ENCODE measurements at places on chromosomes 1 and 21. TPM values are rescaled to one million over a fixed set of nuclear protein-coding genes. Genes with fewer than 3 reads are reported as not detected.
A peak's percentile ranks its signal among the peaks of the same experiment; 100 is the strongest.

Gene FLG2
- total RNA-seq = not detected

Gene CLEC20A
- total RNA-seq = not detected

Gene TGFB2
- total RNA-seq = 22.1 TPM

Gene CD84
- not detected for total RNA-seq

Gene AMY2A
- total RNA-seq = not detected

Gene DRAXIN
- 7.1 TPM for total RNA-seq

Gene KIF26B
- total RNA-seq = 14.4 TPM

Gene TMEM200B
- 1.0 TPM for total RNA-seq

Gene APOBEC4
- total RNA-seq = not detected

Gene SH3BGR
- total RNA-seq = 8.3 TPM

Gene PLA2G2C
- total RNA-seq = not detected

DNA sequence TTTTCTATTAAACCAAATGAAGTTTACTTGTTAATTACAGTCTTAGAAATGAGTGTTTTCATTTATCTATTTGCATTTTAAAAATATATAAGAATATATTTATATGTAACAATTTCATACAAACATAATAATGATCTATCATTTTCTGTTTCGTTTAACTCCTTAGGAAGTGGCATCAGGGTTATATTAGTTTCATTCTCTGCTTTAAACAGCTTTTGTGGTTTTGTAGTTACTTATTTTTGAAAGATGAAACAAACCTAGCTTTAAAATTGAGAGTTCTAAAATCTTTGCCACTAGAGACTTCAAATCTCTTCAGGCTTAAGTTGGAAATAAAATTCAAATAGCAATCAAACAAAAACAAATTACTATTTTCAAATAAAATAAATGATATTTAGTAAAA lies 2110.6 kb downstream of the MRPL39 start:
- H3K27ac ChIP-seq = no peak overlapping the region
- H3K27me3 ChIP-seq = no peaks in the 10 kb centered on the region
- H3K4me3 ChIP-seq = no peak overlapping the region

DNA sequence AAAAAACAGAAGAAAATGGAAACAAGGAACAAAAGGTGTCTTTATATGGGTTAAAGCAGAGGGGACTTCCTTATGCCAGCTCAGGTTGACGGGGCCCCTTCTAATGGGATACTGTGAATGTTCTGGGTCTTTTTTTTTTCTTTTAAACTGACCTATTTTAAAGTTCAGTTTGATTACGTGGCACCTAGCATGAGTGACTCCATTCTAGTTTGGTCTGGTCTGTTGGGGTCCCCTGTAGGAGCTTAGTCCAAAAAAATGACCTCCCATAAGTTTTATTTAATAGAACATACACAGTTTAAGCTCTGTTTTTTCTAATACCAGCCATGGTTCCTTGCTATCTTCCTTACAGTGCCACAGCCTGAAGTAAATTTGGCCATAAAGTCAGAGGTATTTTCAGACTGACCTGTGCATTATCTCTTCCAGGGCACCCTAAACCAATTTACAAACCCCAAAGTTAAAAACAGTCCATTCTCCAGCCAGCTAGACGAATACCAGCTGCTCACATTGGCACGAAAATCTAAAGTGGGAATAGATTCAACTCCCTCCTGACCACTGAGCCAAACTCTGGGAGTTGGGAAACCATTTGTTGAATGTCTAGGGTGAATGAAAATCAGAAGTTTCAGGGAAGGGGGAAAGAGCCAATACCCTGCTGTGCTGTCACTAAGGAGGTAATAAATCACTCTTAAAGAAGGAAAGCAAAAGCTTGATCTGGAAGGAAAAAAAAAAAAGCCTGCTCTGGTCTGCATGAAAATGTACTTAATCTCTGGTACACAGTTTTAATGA lies 42.4 kb downstream of the AKNAD1 start:
- no peaks in the 10 kb centered on the region for H3K27me3 ChIP-seq
- H3K36me3 ChIP-seq = no peaks in the 10 kb centered on the region
- H3K4me3 ChIP-seq = no peak overlapping the region
- peaks cover 13% of the 10 kb centered on the region for H3K4me1 ChIP-seq
- H3K27ac ChIP-seq = no peak overlapping the region
- no peak for DNase-seq

GRCh38 chr1:78045926-78046778 lies at the start of gene GIPC2:
Gene GIPC2, plus strand, starts transcription at chr1:78045966. Its CDS starts 129 bp downstream, at chr1:78046095.
- no peak within 1 kb of the TSS for H3K27ac ChIP-seq
- H3K4me3 ChIP-seq = no peak within 1 kb of the TSS
- H3K36me3 ChIP-seq = no peaks in the 10 kb centered on the region
- H3K27me3 ChIP-seq = no peaks in the 10 kb centered on the region
- no peaks in the 10 kb centered on the region for H3K4me1 ChIP-seq

GRCh38 chr1:176896216-176896615 lies 268.3 kb downstream of the ASTN1 start:
- DNase-seq = no peak
- no peak overlapping the region for H3K27ac ChIP-seq
- H3K27me3 ChIP-seq = no peaks in the 10 kb centered on the region
- no peak overlapping the region for H3K4me3 ChIP-seq

- H3K27me3 ChIP-seq = no peaks in the 10 kb centered on the region
- no peak overlapping the region for H3K27ac ChIP-seq
- H3K36me3 ChIP-seq = peaks cover 81% of the 10 kb centered on the region
Observed at GRCh38 chr1:53826367-53826766, 11.7 kb downstream of the NDC1 start.

DNA sequence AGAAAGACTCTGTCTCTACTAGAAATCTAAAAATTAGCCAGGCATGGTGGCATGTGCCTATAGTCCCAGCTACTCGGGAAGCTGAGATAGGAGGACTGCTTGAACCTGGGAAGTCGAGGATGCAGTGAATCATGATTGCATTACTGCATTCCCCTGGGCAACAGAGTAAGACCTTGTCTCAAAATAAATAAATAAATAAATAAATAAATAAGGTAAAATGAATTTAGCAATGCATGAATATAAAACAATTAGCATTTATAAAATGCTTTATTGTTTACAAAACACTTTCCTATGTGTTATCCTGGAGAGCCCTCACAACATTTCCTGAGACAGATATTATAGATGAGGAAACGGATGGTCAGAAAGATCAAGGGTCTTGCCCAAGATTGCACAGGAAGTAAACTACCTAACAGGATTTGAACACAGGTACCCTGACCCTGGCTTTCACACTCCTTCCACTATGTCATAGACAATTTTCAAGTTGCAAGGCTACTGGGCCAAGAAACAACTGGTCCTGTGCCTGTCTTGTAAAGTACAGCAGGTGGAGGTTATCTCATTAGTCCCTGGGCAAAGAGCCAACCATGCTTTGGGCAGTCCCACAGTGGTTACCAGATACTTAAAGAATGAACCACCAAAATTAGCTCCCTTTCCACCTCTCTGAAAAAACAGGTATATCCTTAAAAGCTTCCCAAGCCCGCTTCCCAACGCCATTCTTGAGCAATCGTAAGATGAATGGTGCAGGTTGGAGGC lies 15.4 kb upstream of the VSIG8 start:
- H3K27me3 ChIP-seq = 0 out of 2 replicates have a peak, but pooled peaks cover 5% of the 10 kb centered on the region
- peak; percentile 22 for DNase-seq
- peaks cover 8% of the 10 kb centered on the region for H3K4me1 ChIP-seq
- H3K27ac ChIP-seq = no peak overlapping the region
- no peaks in the 10 kb centered on the region for H3K36me3 ChIP-seq

- H3K4me3 ChIP-seq = no peak overlapping the region
- H3K36me3 ChIP-seq = no peaks in the 10 kb centered on the region
- no peaks in the 10 kb centered on the region for H3K4me1 ChIP-seq
- no peak for DNase-seq
- H3K27ac ChIP-seq = no peak overlapping the region
- H3K27me3 ChIP-seq = no peaks in the 10 kb centered on the region
Observed at GRCh38 chr1:10779841-10780240, 16.6 kb downstream of the CASZ1 start.

GRCh38 chr1:6040444-6040843 lies 5.2 kb upstream of the KCNAB2 start:
- no peaks in the 10 kb centered on the region for H3K4me1 ChIP-seq
- H3K36me3 ChIP-seq = no peaks in the 10 kb centered on the region
- no peak overlapping the region for H3K27ac ChIP-seq
- peaks cover 34% of the 10 kb centered on the region for H3K27me3 ChIP-seq
- DNase-seq = no peak

DNA sequence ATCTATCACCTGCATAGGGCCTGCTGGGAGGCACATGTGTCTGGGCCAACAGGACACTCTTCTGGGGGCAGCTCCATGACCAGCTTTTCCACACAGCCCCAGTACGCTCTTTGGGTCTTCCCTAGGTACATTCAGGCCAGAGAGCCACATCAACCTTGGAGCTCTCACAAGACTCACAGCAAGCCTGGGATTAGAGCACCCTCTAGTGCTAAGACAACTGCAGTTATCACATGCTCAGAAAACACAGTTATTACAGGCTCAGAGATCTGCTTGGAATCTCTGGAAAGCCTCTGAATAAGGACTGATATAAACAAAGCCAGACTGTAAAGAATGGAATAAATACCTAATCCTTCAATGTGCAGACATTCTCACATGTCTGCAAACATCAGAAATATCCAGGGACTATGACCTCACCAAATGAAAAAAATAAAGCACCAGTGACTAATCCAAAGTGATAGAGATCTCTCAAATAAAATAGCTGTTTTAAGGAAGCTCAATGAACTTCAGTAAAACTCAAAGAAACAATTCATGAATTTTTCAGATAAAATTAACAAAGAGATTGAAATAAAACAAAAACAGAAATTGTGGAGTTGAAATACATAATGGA lies 563.9 kb upstream of the NR5A2 start:
- no peak overlapping the region for H3K4me3 ChIP-seq
- DNase-seq = peak; percentile 28
- no peaks in the 10 kb centered on the region for H3K36me3 ChIP-seq
- no peaks in the 10 kb centered on the region for H3K27me3 ChIP-seq
- no peak overlapping the region for H3K27ac ChIP-seq

DNA sequence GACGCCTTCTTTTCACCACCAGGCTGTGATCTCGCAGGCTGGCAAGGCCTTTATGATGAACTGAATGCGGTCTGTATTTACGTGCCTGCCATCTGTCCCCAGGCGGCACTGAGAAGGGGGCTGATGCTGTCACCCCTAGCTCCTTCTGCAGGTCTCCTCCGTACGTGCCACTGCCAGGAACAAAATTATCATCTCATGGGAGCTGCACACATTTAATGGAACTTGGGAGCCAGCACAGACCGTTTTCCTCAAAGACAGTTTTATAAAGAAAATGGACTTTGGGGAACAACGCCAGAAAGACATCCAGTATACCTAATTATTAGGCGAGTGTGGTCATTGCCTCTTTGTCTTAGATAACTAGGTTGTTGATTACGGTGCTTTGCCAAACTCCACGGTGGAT lies 434.5 kb downstream of the KIF26B start:
- no peaks in the 10 kb centered on the region for H3K36me3 ChIP-seq
- no peaks in the 10 kb centered on the region for H3K27me3 ChIP-seq
- no peak overlapping the region for H3K27ac ChIP-seq
- H3K4me3 ChIP-seq = no peak overlapping the region
- peaks cover 17% of the 10 kb centered on the region for H3K4me1 ChIP-seq

- H3K4me1 ChIP-seq = no peaks in the 10 kb centered on the region
- no peaks in the 10 kb centered on the region for H3K36me3 ChIP-seq
- DNase-seq = no peak
- H3K27ac ChIP-seq = no peak overlapping the region
- no peaks in the 10 kb centered on the region for H3K27me3 ChIP-seq
Observed at GRCh38 chr1:235892734-235893413, 26.2 kb upstream of the LYST start.

- H3K36me3 ChIP-seq = peaks cover 4% of the 10 kb centered on the region
- H3K4me1 ChIP-seq = peaks cover 19% of the 10 kb centered on the region
- no peak overlapping the region for H3K27ac ChIP-seq
- H3K4me3 ChIP-seq = no peak overlapping the region
- H3K27me3 ChIP-seq = no peaks in the 10 kb centered on the region
Observed at GRCh38 chr1:10071640-10072039, 38.9 kb downstream of the UBE4B start.

DNA sequence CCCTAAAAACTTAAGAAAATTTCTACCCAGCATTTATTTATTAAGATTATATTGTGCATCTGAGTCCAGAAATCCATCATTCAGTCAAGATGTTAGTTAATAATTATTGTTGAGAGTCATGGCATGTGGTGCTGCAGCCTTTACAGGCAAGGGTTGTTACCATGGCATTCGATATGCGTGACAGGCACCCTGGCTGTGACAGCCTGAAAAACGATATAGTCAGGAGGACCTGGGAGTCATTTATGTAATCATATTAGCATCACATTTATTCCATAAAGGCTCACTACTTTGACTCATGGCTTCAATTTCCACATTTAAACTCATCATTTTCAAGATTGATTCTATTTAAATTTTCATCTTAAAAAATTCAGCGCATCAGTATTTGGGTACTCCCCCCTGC lies 68.0 kb downstream of the CACHD1 start:
- no peak overlapping the region for H3K27ac ChIP-seq
- DNase-seq = peak; percentile 11

- H3K4me1 ChIP-seq = no peaks in the 10 kb centered on the region
- H3K27ac ChIP-seq = no peak overlapping the region
- H3K36me3 ChIP-seq = no peaks in the 10 kb centered on the region
- no peak overlapping the region for H3K4me3 ChIP-seq
- no peaks in the 10 kb centered on the region for H3K27me3 ChIP-seq
Observed at GRCh38 chr1:78142736-78143135, 97.0 kb downstream of the GIPC2 start.

- H3K4me3 ChIP-seq = no peak overlapping the region
- H3K27ac ChIP-seq = no peak overlapping the region
- peaks cover 5% of the 10 kb centered on the region for H3K4me1 ChIP-seq
Observed at GRCh38 chr1:158067662-158068061, 74.2 kb downstream of the KIRREL1 start.

DNA sequence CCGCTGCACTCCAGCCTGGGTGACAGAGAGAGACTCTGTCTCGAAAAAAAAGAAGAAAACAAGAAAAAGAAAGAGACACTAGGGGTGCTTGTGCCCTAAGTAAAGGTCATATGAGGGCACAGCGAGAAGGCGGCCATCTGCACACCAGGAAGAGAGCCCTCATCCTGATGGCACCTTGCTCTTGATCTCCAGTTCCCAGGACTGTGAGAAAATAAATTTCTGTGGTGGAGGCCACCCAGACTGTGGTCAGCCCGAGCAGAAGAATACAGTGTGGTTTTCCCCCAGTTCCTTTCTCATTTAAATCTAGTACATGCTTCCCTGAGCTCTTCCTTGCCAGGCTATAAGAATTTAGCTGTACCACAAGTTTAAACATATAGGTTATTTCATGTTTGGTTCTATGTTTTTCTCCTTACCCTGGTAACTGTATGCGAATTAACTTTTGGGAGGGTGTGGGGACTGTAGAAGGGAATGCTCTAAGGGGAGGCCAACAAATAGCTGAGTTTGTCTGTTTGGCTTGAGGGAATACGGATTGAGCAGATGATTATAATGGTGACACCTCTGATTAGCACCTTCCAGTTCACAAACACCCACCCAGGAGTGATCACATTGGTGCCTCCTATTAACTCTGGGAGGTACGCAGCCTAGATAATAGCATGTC lies 119.6 kb upstream of the ERRFI1 start:
- no peak overlapping the region for H3K4me3 ChIP-seq
- H3K27me3 ChIP-seq = no peaks in the 10 kb centered on the region
- H3K36me3 ChIP-seq = no peaks in the 10 kb centered on the region
- H3K27ac ChIP-seq = peak overlapping the region; percentile 55
- peaks cover 36% of the 10 kb centered on the region for H3K4me1 ChIP-seq

All from SJCRH30 (cell line).